ENCODE measurements at places on chromosomes 6 and 20.

- DNase-seq = no peak
These were observed 88.1 kb downstream of the HDGFL1 start for GRCh38 chr6:22657352-22657980.

- DNase-seq = no peak
These were observed 5.1 kb upstream of the MAP1LC3A start for GRCh38 chr20:34553366-34553867.

GRCh38 chr6:760982-761955 lies 68.3 kb upstream of the EXOC2 start:
- no peak for DNase-seq

DNA sequence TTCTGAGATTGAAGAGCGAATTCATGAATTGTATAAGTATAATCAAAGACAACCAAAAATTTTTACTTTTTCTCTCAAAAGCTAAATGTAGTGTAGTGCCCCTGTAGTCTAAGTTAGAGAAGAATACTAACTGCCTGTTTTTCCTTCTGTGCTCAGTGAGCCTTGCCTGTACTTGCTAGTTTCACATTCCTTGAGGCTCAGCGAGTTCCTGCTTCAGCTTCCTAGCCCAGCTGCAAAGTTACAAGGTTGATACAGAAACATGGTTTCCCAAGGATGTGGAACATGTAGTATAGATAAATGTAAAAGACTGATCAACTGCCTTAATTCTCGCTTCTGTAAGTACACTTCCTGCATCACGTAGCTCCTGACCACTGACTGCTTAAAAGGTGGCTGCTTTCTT lies 33.1 kb upstream of the SEC63 start:
- DNase-seq = no peak

DNA sequence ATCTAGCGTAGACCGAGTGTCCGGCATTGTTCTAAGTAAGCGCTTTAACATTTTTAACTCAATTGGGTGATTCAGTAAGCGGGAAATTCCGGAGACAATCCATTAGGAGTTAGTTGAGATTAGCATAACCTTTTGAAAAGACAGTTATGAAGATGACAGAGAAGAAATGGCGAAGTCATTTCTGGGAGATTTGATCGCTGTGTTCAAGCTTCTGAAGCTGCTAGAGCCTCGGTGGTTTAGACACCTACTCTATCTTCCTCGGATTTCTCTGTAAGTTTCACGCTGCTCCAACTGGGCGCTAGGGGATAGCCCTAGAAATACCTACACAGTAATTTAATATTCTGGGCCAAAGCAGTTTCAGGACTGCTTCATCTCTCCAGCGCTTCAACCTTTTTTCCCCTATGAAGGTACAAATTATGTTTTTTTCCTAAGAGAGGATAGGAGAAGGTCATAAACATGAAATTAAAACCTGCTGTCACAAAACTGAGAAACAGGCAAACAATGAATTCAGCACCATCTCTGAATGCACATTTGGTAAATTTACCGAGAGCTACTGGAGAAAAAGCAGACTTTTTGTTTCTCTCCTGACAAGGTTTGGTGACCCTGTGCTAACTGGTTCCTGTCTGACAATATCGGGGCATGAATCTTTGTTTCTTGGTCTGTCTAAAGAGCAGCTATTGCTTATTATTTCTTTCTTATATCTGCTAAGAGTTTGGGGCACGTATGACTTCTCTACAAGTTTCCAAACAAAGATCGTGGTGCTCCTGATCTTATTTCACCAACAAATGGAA lies 22.4 kb downstream of the ZNF311 start:
- peak; percentile 76 for DNase-seq

Data from mesenchymal stem cell (in vitro differentiated cells and primary cell).